ENCODE measurements at places on chromosomes 7 and 10.

DNA sequence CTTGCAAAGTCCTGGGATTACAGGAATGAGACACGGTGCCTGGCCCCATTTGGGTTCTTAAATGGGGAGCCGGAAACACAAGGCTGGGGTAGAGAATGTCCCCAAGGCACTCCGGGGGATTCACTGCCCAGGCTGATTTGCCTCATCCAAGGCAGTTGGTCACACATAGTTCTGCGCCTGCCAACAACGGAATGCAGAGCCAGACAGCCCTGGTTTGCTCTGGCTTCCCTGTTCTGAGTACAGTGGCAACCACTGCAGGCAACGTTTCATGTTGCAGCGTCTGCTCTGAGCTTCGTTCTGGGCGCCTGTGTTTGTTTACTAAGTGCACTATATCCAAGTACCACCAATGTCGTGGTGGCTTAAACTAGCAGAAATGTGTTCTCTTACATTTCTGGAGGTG is 61.7 kb upstream of the C1QL3 start:
- peak; percentile 44 for DNase-seq

- DNase-seq: no peak
These were observed 56.7 kb downstream of the GNA12 start for GRCh38 chr7:2787251-2787951.

- DNase-seq: no peak
These were observed 156.9 kb downstream of the MAD1L1 start for GRCh38 chr7:2075811-2076210.

- DNase-seq: no peak
These were observed 72.3 kb upstream of the CACUL1 start for GRCh38 chr10:118827053-118827452.

- peak; percentile 18 for DNase-seq
These were observed 124.5 kb upstream of the FAM20C start for GRCh38 chr7:67661-68395.

- DNase-seq: no peak
These were observed 47.9 kb upstream of the STK17A start for GRCh38 chr7:43535031-43535451.

DNA sequence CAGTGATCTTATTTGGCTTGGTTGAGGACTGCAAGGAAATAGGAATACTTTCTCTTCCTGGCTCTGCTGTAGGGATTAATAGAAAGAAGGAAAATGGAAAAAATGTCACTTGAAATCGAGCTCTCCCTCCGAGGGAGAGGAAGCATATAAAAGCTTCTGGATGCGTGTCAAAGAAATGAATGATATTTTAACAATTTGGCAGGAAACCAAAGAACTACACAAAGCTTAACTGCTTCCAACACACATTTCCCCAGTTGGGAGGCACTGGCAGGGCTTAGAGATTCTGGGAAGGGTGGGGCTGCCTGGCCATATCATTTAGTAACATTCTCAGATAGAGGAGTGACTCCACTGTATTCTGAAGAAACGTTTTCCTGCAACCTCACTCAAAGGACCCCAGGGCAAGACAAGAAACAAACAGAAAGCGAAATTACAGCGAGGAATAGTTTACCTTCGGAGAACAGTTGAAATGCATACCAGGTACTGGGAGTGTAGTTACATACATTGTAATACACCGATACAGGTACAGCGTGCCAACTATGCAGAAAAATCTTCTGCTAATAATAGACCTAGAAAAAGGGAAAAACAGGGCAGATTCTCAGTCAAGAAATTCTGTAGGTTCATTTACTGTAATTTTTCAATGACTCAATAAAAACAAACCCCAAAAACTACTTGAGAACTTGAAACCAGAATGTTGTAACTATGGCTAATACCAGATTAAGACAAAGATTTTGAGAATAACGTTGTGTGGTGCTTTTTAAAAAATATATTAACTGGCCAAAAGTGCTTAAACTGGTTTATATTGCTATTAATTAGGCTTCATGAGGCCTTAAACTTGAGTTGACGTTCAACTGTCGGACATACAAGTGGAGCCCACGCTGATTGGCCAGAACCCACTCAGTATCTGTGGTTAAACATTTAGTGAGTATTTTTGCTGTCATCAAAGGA is 75.7 kb upstream of the ASAH2 start:
- no peak for DNase-seq

DNA sequence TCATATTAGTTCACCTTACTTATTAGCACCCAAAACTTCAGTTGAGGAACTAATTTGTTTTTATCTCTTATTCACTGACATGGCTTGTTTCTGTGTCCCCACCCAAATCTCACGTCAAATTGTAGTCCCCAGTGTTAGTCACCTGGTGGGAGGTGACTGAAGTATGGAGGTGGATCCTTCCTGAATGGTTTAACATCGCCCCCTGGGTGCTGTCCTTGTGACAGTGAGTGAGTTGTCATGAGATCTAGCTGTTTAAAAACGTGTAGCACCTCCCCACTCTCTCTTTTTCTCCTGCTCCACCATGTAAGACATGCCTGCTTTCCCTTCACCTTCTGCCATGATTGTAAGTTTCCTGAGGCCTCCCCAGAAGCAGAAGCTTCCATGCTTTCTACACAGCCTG is 75.0 kb upstream of the HECTD2 start:
- DNase-seq: no peak

DNA sequence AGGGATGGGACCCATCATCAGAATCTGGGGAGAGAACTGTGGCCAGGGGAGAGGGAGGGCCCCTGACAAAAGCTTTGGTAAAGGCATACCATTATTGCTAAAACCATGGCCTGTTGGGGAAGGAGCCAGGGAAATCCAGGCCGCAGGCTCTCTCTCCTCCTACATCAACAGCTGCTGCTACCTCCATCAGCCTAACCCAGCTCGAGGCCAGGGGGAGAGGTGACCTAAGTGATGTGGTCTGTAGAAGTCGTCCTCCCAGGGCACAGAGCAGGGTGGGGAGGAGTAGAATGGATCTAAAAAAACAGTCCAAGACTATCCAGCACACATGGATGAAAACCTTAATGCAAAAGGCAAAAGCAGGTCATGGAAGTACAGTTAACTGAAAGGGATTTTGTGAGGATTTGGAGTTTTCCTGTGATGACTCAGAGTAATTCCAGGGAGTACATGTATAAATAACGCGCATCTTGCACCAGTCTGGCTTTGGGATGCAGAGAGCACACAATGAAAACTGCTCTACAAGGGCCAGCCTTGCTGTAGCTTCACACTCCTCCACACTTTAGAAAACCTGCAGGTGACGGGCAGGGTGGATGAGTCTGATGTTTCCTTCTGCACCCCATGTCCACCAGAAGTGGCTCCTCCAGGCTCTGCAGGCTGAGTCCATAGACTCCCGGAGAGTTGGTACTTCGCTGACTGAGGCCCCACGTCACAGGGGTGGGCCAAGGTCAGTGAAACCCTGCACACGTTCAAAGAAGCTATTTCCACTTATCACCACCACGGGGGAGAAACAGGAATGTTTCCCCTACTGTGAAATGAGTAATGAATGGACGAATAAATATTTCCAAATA is 38.5 kb upstream of the MSMB start:
- no peak for DNase-seq

GRCh38 chr10:60107308-60107976 is 201.1 kb upstream of the CCDC6 start:
- no peak for DNase-seq

DNA sequence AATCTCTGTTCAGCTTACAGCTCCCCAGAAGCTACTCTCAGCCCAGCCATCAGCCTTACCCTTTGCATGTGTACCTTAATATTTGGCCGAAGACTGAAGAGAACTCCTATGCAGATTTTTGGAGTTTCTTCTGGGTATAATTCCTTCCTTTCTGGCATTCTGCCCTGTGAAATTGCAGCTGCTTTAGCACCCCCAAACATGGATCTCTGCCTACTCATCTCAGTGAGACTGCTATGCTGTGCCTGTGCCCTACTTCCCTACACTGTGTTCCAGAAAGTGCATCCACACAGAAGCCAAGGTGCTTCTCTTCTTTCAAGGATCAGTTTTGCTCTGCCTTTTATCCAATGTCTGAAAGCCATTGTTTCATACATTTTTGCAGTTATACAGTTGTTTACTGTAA is 81.6 kb downstream of the NPY start:
- no peak for DNase-seq

DNA sequence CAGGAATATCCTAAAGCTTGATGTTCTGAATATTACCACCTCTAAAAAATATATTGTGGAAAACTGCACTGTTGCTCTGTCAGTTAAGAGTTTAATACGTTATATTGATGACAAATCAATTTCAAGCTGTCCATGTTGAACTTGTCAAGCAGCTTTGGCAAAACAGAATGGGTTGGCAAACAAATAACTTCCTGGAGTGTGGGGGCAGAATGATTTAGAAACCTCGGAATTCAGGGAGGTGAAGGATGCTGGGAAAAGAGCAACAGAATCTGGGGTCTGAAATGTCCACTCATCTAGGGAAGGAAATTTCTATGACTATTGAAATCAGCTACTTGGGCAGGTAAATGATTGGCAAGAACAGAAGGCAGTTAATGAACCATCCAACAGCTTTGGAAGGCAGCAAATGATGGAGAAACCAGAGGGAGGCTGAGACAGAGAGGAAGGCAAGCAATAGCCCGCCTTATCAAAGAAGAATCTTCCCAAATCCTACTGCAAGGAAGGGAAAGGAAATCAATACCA is 95.1 kb upstream of the PALS2 start:
- DNase-seq: no peak
